ENCODE measurements at places on chromosomes 2 and 18. TPM values are rescaled to one million over a fixed set of nuclear protein-coding genes. Genes with fewer than 3 reads are reported as not detected.

- DNase-seq: no peak
Measured at GRCh38 chr18:35075132-35075531, 33.9 kb downstream of the MAPRE2 start.

- DNase-seq: no peak
Measured at GRCh38 chr2:161239326-161240109, 68.7 kb upstream of the PSMD14 start.

Gene ALLC
- polyA plus RNA-seq: 0.08 TPM

DNA sequence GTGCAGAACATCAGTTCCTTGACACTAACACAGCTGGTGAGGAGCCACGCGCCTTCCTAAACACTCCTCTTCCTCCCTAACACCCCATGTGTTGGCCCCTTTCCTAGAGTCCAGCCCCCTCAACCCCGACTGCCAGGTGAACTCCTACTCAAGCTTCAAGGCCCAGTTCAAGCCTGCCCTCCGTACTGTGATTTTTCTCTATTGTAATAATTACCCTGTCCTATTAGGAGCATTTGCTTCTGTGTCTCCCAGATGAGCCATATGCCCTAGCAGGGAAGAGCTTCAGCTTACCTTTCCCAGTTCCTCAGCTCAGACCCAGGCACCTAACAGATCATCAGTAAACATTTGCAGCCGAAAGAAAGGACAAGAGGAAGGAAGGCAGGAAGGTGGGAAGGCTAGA is 130.6 kb upstream of the SALL3 start:
- no peak for DNase-seq

Gene ATP6V1C2
- 0.06 TPM for polyA plus RNA-seq

DNA sequence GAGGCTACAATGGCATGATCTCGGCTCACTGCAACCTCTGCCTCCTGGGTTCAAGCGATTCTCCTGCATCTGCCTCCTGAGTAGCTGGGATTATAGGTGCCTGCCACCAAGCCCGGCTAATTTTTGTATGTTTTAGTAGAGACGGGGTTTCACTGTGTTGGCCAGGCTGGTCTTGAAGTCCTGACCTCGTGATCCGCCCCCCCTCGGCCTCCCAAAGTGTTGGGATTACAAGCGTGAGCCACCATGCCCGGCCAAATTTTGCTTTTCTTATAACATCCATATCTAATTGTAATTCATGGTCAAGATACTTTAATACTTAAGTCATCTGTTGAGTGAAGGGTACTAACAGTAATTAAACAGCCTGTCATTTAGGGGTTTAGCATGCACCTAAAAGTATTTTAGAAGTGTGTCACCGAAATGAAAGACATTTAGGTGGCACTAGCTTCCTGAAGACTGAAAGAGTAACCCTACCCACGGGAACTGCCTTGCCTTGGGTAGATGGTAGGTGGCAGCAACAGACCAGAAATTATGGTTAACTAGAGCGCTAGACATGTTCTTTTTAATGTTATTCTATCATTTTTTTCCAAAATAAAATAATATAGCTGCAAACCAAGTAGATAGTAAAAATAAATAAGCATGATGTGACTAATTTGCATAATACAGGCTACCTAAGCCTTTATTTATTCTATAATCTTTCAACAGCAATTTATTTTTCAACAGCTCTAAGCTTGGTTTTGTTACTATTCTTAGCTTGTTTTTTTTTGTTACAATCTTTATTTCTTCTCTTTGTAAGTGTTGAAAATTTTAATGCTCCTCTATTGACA is 8.6 kb upstream of the ACYP2 start:
- peak; percentile 59 for DNase-seq

- no peak for DNase-seq
Measured at GRCh38 chr2:163682695-163683094, 53.1 kb downstream of the FIGN start.

Gene GBX2
- polyA plus RNA-seq: 0.03 TPM

Gene C2orf15
- 0.25 TPM for polyA plus RNA-seq

DNA sequence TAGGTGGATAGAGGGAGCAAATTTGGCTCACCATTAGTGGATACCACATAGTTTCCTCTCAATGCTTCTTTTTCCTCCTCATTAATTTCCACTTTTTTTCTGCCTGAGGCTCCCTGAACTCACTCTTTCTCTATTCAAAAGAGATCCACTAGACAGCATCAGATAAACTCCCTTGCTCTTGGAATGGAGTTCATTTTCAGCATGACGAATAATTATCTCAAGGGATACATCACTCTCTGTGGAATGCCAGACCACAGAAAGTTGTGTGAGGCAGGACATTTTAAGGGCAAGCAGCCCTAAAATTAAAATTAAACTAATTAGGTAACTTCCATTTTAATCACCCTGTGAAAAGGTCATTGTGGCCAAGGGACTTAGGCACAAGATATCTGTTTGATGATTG is 1920.1 kb upstream of the CELF4 start:
- peak; percentile 19 for DNase-seq

Gene SAG
- polyA plus RNA-seq: not detected

- no peak for DNase-seq
Measured at GRCh38 chr18:38305961-38306360, 740.4 kb upstream of the CELF4 start.

DNA sequence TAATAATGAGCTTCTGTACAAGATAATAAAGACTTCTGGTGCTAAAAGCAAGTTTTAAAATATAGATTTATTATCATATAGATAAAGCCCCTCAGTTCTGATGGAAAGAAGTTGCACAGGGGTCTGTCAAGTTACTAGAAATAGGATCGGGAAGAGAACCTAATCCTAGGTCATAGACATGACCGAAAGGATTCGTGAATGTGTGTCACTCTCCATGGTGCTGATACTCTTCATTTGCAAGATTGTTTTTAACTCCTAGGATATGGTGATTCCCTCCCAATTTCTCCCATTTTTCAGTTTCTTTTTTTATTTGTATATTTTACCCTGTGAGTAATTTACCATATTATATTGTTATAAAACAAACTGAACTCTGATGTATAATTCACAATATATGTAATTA is 58.9 kb upstream of the CTNNA2 start:
- DNase-seq: no peak

DNA sequence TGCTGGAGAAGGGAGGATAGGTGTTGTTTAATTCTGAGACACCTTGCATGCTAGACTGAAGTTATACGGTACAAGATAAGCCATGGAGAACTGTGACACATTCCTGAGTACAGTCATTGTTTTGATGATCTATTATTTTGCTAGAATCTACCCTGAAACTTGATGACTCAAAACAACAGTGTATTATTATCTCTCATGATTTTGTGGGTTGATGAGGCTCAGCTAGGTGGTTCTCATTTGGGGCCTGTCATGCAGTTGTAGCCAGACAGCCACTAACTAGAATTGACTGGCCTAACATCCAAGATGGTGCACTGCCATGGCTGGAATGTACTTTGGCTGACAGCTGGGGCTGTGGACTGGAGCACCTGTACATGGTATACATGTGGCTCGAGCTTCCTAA is 5.4 kb upstream of the IL1R1 start:
- no peak for DNase-seq

Gene RRM2
- polyA plus RNA-seq: 23.6 TPM

DNA sequence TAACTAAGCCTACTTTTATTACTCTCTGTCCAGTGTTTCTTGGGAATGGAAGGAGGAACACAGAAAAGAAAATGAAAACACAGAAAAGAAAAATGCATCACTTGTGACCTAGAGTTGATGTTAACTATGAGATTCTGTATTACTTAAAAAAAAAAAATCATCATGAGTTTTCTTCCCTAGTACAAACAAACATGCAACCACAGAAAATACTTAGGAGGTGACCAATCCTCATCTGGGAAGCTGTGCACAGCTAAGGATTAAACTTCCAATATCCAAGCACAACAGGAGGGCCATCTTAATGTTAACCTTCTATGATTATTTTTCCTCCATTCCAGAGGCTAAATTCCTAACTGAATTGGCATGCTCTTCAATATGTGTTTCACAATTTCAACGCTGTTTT is 1140.4 kb downstream of the LRP1B start:
- no peak for DNase-seq

DNA sequence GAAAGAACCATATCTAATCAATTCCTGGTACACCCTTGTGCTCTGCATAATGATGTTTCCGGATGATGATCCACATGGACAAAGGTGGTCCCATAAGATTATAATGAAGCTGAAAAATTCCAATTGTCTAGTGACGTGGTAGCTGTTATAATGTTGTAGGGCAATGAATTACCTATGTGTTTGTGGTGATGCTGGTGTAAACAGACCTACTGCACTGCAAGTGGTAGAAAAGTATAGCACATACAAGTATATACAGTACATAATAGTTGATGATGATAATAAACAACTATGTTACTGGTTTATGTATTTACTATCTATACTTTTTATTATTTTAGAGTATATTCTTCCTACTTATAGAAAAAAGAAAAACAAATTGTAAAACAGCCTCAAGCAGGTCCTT is 8.4 kb downstream of the DGKD start:
- no peak for DNase-seq

Gene IL1F10
- polyA plus RNA-seq: not detected

- no peak for DNase-seq
Measured at GRCh38 chr18:52536039-52536438, 196.0 kb downstream of the DCC start.

DNA sequence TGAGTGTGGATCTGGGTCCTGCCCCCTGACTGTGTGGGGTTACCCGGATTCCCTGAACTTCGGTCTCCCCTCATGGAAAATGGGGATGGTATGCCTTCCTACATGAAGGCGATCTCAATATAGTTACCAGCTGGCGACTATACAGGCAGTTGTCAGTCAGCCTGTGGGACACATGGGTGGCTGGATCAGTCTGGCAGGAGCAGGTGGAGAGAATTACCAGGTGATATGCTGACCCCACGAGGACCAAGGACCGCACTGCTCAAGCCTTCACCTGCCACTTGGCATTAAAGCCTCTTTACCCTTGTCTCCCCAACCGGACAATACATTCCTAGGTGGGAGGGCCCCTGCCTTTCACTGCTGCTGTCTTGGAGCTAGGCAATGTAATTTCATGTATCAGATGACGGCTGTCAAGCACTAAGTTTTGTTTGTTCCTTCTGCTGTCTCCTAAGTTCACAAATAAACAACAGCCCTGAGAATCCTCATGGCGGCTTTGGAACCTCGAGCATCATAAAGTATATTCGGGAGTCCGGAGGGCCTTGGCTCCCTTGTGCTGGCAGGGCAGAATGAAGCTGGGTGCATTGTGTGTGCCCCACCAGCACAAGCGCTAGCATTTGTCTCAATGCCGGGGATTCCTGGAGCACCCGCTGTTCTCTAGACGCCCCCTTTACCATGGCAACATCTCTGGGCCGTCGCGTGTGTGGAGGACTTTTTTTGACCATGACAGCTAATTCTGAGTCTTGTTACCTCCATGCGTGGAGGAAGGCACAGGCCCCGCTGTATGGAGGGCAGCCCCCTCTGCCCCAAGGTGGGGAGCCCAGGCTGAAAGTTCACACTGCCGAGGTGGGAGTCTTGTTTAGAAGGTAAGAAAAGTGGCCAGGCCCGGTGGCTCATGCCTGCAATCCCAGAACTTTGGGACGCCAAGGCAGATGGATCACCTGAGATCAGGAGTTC is 48.6 kb downstream of the PDCL3 start:
- no peak for DNase-seq

Gene NOP58
- polyA plus RNA-seq: 37.4 TPM

DNA sequence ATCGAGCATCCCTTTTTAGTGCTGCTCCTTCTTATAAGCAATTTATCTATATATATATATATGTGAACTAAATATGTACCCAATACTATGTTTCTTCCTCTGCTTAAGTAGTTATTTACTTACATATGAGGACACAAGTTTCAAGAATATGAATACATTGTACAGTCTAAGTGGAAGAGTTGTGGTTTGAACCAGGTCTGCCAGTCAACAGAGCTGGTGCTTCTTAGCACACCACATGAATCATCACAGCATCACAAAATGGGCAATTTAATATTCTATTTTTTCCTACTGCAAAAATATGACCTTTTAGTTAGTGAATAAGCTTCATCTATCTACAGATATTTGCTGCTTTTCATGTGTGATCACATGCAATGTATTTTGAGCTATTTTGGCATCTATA is 64.4 kb upstream of the SPAG16 start:
- no peak for DNase-seq

Gene LBX2
- not detected for polyA plus RNA-seq

DNA sequence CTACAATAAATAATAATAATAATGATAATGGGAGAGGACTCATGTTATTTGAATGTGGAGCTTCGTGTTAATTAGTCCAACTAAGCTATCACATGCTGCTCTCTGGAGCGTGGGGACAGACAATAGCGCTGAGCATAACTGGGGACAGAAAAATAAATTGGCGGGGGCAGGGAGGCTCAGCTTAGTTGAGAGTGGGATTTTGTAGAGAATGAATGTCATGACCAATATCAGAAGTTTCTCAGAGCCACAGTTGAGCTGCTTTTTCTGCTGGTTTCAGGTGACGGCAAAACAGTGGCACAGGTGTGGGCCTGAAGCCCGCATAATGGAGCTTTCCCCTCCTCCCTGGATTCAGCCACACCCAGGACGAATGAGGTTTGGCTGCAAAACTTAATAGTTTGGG is 111.1 kb upstream of the CAB39 start:
- no peak for DNase-seq

DNA sequence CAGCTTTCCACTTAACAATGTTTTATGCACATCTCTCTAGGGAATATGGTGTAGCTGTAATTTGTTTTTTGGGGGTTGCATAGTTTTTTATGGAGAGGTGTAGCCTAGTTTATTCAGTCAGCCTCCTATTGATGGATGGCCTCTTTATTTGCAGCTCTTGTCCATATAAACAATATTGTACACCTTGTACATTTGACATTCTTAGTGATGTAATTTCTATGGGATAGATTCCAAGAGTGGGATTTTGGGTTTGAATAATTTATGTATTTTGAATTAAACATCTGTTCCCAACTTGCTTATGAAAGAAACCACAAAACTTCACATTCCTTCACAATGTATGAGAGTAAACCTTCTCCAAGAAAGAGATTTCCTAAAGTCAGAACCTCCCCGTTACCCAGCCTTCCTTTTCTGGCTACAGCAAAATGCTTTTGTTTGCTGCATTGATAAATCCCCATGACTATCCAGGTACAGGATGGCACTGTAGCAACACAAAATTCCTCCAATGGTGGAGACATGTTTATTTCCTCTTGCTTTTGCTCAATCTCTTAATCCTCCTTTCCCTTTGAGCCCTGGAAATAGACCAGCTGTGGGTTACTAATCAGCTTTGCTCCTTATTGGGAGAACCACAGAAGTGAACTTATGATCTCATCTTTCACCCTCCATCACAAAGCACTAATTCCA is 58.4 kb upstream of the GALR1 start:
- no peak for DNase-seq

GRCh38 chr2:26483957-26484565 is 6.1 kb upstream of the OTOF start:
- DNase-seq: no peak

- no peak for DNase-seq
Measured at GRCh38 chr2:234705108-234705507, 208.2 kb upstream of the ARL4C start.

Gene TTC31
- polyA plus RNA-seq: 38.0 TPM

DNA sequence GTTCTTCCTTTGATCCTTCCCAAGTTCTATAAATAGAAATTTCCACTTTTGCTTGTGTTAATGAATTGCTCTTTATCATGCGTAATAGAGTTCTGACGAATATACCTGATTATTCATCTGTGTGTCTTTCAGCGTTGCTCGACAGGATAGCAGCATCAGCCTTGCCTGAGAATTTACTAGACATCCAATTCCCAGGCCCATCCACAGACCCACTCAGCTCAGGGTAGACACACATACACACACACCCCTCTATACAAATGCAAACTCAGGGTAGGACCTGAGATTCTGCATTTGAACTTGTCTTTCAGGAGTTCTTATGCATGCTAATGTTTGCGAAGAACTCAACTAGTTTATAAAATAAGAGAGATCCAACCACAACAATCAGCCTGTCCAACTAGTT is 343.4 kb upstream of the GYPC start:
- no peak for DNase-seq

GRCh38 chr2:227503433-227504406 is 31.8 kb downstream of the AGFG1 start:
- no peak for DNase-seq
